ENCODE measurements at places on chromosomes 5 and 9. TPM values are rescaled to one million over a fixed set of nuclear protein-coding genes. Genes with fewer than 3 reads are reported as not detected.

GRCh38 chr9:135408476-135409254, 70.9 kb upstream of the PPP1R26 start:
- DNase-seq, result no peak

DNA sequence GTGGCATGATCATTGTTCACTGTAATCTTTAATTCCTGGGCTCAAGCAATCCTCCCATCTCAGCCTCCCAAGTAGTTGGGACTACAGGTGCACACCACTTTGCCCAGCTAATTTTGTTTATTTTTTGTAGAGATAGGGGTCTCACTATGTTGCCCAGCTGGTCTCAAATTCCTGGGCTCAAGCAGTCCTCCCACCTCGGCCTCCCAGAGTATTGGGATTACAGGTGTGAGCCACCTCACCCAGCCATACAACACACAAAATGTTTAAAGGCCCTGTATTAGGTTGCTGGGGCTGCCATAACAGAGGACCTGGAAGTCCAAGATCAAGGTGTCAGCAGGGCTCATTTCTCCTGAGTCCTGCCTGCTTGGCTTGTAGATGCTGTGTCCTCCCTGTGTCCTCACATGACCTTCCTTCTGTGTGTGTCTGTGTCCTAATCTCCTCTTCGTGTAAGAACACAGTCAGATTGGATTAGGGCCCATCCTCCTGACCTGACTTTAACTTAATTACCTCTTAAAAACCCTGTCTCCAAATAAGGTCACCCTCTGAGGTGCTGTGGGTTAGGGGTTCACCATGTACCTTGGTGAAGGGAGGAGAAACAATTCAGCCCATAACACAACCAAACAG, 5.4 kb downstream of the UBE2QL1 start:
- no peak for DNase-seq

GRCh38 chr5:62762503-62762902, 183.9 kb downstream of the LRRC70 start:
- no peak for DNase-seq

- DNase-seq, result no peak
These were observed 128.7 kb upstream of the PIK3R1 start for GRCh38 chr5:68086857-68087256.

DNA sequence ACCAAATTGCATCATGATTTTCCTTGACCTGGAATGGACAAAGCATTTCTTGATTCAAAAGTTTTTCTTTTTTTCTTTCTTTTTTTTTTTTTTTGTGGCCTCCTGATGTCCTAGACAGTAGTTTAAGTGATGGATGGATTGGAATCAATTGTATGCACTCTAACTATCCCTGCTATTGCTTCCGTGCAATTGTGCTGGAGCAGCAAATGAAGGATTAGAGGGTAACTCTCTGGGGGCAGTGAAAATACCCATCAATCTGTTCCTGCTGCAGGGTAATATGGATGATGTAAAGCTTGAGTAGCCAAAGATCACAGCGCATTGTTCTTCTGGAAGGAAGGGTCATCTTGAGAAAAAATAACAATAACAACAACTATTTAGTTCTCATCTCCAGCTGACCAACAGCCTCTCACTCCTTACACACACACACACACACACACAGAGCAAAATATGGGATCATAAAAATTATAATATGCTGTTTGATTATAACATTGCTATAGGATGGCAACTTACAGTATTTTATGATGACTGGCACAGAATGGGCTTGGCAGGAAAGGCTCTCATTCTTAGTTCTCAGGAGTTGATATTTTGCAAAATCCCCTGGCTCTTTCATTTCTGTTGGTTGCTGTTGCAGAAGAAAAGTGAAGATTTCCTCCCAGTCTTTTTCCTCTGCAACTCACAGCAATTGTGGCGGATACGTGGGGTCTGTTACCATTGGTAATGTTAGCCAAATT, 160.9 kb upstream of the DMAC1 start:
- DNase-seq, result no peak

DNA sequence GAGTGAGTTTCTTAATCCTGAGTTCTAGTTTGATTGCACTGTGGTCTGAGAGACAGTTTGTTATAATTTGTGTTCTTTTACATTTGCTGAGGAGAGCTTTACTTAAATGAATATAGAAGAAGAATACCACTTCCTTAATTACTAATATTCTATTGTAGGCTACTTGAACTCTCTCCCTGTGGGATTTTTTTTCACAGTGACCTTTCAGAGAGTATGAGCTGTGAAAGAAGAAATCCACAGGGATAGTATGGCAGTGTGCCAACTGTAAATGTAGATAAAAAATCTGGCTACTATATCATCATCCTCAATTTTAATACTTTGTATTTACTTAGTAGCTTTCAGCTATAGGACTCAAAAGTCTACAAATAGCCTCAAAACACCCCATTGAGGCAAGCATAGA, 67.3 kb downstream of the COMMD10 start:
- DNase-seq, result no peak

DNA sequence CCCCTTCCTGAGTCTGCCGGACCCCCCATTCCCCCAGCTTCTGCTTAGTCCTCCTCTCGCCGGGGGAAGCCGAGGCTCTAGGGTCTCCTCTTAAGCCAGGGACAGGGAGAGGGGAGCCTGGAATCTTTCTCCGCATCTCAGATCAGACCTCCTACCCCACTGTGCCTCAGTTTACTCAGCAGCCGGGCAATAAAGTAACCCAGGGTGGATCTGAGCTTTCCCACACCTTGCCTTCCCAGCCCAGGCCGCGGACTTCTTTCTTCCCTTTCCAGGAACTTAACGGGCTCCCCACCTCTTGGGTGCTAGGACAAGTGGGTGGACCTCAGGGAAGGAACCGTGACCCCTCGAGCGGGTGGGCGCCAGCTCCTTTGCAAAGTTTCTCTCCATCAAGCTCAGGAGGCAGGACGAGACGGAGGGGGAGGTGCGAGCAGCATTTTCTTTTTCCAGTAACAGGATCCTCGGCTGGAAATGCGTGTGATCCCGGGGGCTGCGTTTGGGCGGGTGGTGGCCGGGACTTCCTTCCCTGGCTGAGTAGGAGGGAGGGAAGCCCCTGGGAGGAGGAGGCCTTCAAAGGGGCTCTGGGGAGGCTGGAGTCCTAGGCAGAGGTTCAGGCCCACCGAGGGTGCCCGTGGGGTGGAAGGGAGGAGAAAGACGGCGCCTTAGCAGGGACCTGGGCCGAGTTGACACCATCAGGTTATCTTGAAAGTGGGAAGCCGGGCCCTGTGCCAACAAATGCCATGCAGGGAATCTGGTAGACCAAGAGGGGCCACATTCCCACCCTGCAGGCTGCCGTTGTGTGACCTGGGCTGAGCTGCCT, 795 bp downstream of the DAB2IP start:
- no peak for DNase-seq

DNA sequence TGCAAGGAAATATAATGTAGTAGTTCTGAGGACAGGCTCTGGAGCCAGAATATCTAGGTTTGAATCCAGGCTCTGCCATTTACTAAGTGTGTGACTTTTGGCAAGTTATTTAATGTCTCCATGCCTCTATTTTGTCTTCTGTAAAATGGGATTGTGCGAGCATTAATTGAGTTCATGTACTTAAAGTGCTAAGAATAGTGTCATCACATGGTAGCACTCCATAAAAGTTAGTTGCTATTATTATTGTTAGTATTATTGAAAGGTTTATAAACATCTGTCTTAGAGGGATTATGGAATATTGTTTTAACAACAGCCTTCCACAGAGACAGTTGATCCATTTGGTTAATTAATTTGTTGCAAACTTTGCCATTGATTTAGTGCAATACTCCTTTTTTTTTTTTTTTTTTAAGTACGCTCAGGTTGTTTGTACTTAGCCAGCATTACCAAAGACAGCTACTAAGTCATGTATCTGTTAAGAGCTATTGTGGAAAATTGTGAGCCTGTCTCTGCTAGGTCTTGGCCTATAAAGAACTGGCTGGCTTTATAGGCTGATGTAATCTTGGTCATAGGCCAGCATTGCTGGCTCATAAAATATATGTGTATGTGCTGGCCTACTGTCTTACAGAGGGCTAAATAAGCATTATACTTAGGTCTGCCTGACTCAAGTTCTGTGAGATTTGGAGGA, 174.7 kb downstream of the WDR70 start:
- DNase-seq, result no peak

DNA sequence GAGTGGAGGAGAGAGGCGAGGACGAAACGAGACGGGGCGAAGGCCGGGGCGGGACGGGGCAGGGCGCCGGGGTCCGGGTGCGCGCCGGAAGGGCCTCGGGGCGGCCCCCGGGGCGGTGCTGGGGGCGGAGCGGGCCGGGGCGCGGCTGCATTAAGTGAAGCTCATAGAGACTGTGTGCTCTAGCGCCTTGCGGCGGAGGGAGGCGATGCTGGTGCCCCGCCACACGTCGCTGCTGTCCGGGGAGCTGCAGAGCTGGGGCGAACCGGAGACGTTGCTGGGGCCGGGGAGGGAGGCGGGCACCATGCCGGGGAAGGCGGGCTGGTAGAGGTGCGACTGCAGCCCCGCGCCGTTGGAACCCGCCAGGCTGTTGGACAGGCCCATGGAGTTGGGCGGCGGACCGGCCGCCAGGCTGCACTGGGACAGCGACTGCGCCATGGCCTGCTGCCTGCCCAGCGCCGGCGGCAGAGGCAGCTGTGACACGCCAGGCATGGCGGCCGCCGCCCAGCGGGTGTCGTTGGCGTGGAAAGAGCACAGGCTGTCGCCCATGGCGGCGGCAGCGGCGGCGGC, 8.3 kb downstream of the OTP start:
- DNase-seq, result no peak

- no peak for DNase-seq
These were observed 7.8 kb upstream of the FER start for GRCh38 chr5:108739906-108740305.

DNA sequence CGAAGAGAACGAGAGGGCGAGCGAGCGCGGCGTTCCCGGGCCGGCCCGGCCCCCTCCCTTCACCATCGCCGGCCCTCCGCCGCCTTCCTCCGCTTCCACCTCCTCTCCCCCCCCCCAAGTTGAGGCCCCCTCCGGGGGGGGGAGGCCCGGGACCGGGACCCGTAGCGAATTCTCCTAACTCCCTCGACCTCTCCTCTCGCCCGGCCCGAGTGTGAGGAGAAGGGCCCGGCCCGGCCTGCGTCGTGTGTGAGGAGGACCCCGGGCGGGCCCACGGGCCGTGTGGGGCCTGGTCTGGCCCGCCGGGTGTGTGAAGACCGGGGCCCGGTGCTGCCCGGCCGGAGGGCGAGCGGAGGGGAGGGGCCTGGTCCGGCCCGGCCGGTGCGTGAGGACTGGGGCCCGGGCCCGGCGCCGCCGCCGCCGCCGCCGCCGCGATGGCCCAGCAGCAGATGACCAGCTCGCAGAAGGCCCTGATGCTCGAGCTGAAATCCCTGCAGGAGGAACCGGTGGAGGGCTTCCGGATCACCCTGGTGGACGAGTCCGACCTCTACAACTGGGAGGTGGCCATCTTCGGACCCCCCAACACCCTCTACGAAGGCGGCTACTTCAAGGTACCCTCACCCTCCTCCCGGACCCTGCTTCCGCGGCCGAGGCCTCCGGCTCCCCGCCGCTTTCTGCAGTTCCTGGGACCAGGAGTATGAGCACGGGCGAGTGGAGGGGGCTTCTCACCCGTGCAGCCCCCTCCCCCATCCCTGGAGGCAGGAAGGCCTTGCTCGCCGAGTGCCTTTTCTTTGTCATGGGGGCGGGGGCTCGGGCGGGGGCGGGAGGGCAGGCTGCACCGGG, 587 bp downstream of the UBE2R2 start:
- peak; percentile 31 for DNase-seq

DNA sequence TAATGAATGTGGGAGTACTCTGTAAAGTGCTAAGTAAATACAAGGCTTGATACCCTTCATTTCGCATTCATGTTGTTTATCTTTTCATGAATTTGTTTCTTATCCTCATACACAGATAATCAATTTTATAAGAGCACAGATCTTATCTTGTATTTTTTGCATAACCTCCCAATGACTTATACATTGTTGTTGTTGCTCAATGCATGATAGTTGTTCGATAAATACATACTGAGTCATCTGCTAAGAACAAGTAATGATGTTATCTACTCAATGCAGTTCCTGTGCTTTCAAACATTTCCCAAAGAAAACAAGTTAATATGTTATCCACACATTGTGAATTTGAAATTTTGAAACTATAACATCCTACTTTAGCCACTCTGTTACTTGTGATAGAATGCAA, 60.7 kb downstream of the TAF11L14 start:
- DNase-seq, result peak; percentile 67

- no peak for DNase-seq
These were observed 19.3 kb downstream of the MRPS27 start for GRCh38 chr5:72300590-72301339.

DNA sequence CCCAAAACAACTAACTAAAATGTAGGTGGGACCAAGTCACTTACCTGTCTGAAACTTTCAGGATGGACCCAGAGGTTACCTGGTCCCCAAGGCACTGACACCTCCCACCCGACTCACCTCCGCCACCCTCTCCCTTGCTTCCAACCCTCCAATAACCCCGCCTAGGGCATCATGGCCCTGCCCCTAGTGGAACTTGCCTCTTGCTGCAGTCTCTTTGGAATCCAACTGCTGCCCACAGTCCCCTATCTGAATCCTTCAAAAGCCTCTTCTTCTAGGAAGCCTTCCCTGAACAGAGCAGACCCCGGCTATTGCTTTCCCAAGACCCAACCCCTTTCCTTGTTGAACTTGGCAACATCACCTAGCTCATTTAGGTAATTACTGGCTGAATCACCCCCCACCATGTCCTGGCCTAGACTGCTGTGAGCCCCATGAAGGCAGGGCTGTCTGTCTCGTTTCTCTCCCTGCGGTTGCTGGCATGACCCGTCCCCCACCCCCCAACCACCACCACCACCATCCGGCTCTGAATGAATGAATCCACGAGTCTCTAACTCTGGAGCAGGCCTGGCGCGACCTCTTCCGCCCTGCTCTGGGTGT, 9.4 kb downstream of the CRB2 start:
- DNase-seq, result no peak

GRCh38 chr5:16159636-16160035, 20.0 kb downstream of the MARCHF11 start:
- no peak for DNase-seq

DNA sequence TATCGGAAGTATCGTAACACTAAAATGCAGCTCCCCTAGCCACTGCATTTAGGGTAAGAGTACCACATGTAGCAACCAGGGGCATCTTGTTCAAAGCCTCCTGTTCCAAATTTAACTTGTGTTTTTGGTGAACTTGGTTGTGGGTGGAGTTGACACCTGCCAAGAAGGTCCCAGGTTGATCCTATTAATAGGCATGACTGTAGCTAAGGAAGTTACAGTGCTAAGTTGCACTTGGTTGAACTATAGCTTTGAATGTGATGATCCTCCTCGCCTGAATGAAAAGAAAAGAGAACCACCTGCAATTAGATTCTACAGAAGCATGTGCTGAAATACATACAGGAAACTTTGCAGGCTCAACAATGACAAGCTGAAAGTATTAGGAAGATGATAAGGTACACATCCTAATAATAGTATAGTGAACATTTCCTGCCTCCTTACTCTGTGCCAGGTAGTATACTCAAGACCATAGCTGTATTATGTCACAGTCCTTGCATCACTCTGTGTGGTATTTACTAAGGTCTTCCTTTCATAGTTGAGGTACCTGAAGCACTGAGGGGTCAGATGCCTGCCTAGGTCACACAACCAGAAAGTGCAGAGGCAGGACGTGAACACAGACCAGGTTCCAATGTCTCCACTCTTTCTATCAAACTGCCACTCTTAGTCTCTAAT, 64.5 kb upstream of the PIP5K1B start:
- no peak for DNase-seq

GRCh38 chr5:146632620-146633322, 116.8 kb upstream of the GPR151 start:
- no peak for DNase-seq

Gene BHMT2
- 0.11 TPM for total RNA-seq

Gene GABRP
- not detected for total RNA-seq

Gene GRIA1
- 0.42 TPM for total RNA-seq

Gene PPIC
- total RNA-seq, result 29.0 TPM

Gene SPINK6
- total RNA-seq, result 1.1 TPM

Gene SLC6A18
- not detected for total RNA-seq

Gene IL5
- not detected for total RNA-seq

Gene ORM2
- total RNA-seq, result not detected
